ENCODE measurements at places on chromosomes 4 and X. TPM values are rescaled to one million over a fixed set of nuclear protein-coding genes. Genes with fewer than 3 reads are reported as not detected.

DNA sequence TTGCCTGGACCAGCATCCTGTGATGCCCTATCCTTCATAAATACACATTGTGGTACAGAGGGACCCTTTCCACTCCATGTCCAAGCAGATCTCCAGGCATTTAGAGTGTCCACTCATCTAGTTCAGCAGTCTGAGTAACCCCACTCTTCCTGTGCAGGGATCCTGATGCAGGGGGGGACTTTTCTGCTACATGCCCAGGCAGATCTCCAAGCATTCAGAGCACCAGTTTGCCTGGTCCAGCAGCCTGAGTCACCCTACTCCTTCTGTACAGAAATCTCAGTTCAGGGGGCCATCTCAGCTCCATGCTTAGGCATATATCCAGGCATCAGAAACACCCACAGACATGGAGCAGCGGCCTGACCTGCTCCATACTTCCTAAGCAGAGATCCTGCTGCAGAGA lies 1089.8 kb downstream of the FAT4 start:
- H3K4me1 ChIP-seq: no peaks in the 10 kb centered on the region
- H3K4me3 ChIP-seq: no peak overlapping the region
- H3K36me3 ChIP-seq: no peaks in the 10 kb centered on the region
- DNase-seq: no peak
- no peaks in the 10 kb centered on the region for H3K27me3 ChIP-seq

DNA sequence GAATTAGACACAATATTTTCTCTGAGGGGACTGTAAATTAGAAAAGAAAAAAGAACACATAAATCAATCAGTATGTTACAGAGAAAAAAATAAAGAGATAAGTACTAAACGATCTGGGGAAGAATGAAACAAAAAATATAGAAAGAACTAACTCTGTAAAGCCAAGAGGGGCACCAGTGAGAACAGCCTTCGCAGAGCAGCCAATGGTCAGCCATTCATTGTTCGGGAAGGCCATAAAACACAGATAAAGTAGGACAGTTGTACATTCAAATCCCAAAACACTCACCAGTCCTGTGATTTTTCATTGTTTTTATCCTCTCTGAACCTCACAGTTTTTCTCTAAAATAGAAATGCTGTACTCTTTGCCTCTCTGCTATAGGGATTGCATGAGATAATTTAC lies 127.9 kb downstream of the NEK1 start:
- peaks cover 2% of the 10 kb centered on the region for H3K4me1 ChIP-seq
- DNase-seq: no peak
- no peaks in the 10 kb centered on the region for H3K36me3 ChIP-seq

- DNase-seq: no peak
- H3K4me3 ChIP-seq: no peak overlapping the region
- no peaks in the 10 kb centered on the region for H3K27me3 ChIP-seq
Measured at GRCh38 chr4:3251691-3252479, 2.9 kb downstream of the MSANTD1 start.

GRCh38 chr4:178148106-178148505 lies 705.9 kb upstream of the AGA start:
- no peak overlapping the region for H3K27ac ChIP-seq
- no peaks in the 10 kb centered on the region for H3K27me3 ChIP-seq
- no peak overlapping the region for H3K4me3 ChIP-seq
- DNase-seq: no peak
- H3K36me3 ChIP-seq: no peaks in the 10 kb centered on the region

DNA sequence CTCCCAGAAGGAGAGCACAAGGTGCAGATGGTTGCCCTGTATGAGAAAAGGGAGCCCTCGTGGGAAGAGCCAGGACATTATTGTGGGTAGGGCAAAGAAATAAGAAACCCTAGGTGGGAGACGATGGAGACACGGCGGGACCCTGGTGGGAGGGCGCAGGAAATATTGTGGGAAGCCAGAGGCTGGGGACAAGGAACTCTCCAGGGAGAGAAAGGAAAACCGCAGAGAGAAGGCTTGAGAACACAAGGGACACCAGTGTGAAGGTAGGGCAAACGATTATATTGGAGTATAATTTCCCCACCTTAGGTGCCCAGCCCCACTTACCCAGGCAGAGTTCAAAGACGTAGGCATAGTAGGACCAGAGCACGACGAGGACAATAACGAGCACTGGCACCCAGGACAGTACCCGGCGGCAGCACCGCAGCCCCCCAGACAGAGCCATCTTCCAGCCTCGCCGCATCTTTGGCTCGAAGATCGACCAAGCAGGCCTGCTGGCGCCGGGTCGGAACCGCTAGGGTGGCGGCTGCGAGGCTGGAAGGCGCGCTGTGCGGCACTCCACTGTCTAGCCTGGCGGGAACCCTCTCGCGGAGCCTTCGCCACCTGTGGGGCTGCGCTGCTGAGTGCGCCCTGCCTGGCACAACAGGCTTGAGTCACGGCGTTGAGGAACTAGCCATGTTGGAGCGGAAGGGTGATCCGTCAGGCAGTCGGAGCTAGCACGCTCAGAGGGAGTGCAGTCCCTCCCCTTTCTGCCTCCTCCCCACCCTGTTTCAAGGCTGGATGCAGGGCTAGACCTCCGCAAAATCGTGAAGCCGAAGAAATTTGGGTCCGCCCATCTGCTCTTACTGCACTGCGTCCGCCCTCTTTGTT lies at the start of gene ZDHHC15:
TSS of gene ZDHHC15 (minus strand) at position 473 of the 867 bp plus-strand sequence. CDS start at position 460, 13 bp downstream.
- H3K4me3 ChIP-seq: peak within 1 kb of the TSS; percentile 72
- H3K4me1 ChIP-seq: peaks cover 15% of the 10 kb centered on the region
- peak within 1 kb of the TSS; percentile 37 for H3K27ac ChIP-seq
- peak; percentile 37 for DNase-seq

DNA sequence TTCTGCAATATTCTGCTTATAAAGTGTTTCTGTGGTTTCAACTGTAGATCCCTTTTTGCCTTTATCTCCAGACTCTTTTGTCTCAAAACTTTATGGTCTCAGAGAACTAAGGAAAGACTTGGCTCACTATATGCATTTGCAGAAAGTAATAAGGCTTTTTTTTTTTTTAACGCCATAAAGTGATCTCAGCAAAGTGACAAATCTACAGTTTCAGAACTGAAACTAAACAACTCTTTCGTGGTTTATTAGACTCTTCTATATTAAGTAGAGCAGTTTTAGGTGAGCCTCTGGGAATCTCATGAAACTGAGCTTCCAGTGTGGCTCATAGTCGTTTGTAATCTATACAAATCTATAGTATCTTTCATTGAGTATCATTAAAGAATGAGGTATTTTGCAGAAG lies 15.3 kb downstream of the ATP7A start:
- no peak overlapping the region for H3K4me3 ChIP-seq
- no peak for DNase-seq
- no peaks in the 10 kb centered on the region for H3K27me3 ChIP-seq
- H3K27ac ChIP-seq: no peak overlapping the region

DNA sequence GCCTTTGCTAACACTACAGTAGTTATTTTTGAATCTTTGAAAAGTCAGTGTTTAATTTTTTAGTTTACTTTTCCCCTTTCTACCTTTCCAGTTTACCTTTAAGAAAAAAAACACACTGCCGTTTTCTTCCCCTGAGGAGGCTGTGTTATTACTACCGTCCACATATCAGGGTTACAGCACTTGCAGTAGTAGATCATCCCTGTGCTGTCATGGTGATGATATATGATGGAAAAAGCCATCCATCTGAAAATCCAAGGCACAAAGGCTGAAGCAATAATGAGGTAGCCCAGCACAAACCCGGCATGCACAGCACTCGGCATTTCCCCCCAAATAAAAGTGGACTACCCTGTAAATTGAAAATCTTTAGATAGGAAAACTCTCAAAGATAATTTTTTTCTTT lies 258.7 kb downstream of the CXXC4 start:
- H3K4me3 ChIP-seq: no peak overlapping the region
- H3K4me1 ChIP-seq: no peaks in the 10 kb centered on the region
- no peaks in the 10 kb centered on the region for H3K27me3 ChIP-seq
- H3K36me3 ChIP-seq: no peaks in the 10 kb centered on the region
- H3K27ac ChIP-seq: no peak overlapping the region
- DNase-seq: no peak

DNA sequence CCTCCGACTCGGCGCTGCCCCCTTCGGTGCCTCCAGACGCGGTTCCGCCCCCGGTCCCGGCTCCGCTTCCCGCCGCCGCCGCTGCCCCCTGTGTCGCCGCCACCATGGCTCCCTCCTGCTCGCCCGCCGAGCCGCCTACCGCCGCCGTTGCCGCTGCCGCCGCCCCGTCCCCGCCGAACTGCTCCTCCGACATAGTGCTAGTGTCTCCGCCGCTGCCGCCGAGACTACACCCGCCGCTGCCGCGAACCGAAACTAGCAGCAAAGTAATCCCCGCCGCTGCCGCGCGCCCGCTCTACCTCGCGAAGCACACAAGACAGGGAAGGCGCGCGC lies 340 bp downstream of the HNRNPD start:
- H3K4me1 ChIP-seq: peaks cover 45% of the 10 kb centered on the region
- no peaks in the 10 kb centered on the region for H3K27me3 ChIP-seq
- peaks cover 68% of the 10 kb centered on the region for H3K36me3 ChIP-seq
- DNase-seq: no peak
- H3K4me3 ChIP-seq: peak overlapping the region; percentile 97

Gene DUSP9
- not detected for total RNA-seq

Gene IL21
- total RNA-seq: 0.69 TPM

Gene GABRQ
- not detected for total RNA-seq

Gene FGFBP2
- 5.6 TPM for total RNA-seq

Gene TLR1
- 21.0 TPM for total RNA-seq

Gene NPY1R
- not detected for total RNA-seq

Gene SORBS2
- total RNA-seq: not detected

Gene GTPBP6
- total RNA-seq: 52.1 TPM
